ENCODE measurements at places on chromosomes 16 and 17.

DNA sequence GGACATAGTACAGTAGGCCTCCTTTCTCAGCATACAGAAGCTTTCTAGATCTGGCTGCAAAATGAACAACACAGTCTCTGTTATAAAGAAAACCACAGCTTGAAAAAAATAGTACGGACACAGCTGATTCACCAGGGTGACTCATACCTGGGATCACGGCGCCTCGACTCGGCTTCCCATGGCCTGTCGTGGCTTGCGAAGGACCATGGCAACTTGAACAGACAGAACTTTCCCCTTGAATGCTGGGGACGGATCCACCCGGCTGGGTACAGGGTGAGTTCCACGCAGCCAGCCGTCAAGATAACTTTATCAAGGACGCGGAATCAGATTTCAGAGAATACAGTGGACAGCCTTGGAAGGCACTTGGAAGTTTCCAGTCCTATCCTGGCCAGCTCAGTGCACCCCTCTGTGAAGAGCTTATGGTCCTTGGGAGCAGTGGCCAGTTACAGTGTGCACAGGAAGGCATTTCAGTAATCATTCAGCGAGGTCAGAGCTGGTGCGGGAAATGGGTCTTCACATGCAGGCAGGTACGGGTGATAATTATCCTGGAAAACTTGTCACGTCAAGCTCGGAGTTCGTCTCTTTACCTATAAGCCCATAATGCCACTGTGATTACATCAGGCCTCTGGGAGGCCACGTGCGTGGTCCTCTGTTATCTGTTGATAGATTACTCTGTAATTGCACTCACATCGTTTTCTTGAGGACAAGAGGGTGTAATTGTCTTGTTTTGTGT lies 57.9 kb upstream of the MAF start:
- no peak for DNase-seq

- DNase-seq: no peak
These were observed 12.6 kb downstream of the HID1 start for GRCh38 chr17:74959826-74960515.

GRCh38 chr17:40915199-40915661 lies 22.2 kb downstream of the KRT23 start:
- DNase-seq: no peak

- DNase-seq: no peak
These were observed 158.4 kb downstream of the KCNJ2 start for GRCh38 chr17:70327723-70328122.

GRCh38 chr16:11251525-11252481 lies 4.2 kb downstream of the SOCS1 start:
- DNase-seq: peak; percentile 80

- peak; percentile 49 for DNase-seq
These were observed 38.5 kb downstream of the TBC1D16 start for GRCh38 chr17:79997011-79997660.

DNA sequence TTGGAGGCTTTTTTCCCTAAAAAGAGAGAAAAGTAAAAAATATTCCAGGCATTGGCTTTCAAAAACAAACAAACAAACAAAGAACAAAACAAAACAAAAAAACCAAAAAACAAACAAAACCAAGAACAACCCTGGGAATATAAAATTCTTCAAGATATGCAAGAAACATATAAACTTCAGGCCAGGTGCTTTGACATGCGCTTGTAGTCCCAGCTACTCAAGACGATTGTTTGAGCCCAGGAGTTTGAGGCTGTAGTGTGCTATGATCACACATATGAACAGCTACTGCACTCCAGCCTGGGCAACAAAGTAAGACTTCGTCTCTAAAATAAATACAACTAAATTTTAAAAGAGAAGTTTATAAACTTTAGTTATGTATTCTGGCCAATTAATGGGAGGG lies 52.5 kb upstream of the TEX2 start:
- DNase-seq: no peak

DNA sequence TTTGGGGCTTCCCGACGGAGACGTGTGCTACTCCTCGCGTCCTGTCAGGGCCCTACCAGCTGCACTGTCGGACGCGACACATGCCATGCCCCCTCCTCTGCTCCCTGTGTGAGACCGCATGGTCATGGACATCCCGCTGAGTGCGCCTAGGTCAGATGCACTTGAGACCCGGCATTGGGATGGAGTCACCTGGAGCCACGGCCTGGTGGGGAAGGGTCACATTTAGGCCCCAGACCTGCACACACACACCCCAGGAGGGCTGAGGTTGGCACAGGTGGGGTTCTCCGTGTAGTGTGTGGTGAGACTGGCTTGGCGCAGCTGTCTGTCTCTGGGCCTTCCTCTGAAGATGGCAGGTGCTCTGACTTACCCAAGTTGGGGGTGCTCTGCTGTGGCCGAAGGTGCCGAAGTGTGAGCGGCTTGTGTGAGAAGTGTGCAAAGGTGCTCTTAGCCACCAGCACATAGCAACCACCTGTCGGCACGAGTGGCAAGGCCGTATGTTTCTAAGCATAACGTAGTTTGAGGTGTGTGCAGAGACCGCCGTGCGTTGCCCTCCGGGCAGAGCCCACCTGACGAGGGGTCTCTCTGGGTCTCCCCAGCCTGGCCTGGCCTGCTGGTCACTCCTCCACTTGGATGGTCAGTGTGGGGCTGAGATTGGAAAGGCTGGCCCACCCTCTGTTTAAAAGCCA lies 108.6 kb downstream of the BANP start:
- DNase-seq: no peak

GRCh38 chr16:11506741-11507305 lies 79.9 kb downstream of the LITAF start:
- DNase-seq: no peak

- DNase-seq: no peak
These were observed 142.8 kb downstream of the GRIN2A start for GRCh38 chr16:10039220-10040096.

All from activated CD4-positive, alpha-beta T cell treated with anti-CD3 and anti-CD28 coated beads, Interleukin-2, amount 50 U/mL, for 4 hours (primary cell).